ENCODE measurements at places on chromosomes 16 and 17.

DNA sequence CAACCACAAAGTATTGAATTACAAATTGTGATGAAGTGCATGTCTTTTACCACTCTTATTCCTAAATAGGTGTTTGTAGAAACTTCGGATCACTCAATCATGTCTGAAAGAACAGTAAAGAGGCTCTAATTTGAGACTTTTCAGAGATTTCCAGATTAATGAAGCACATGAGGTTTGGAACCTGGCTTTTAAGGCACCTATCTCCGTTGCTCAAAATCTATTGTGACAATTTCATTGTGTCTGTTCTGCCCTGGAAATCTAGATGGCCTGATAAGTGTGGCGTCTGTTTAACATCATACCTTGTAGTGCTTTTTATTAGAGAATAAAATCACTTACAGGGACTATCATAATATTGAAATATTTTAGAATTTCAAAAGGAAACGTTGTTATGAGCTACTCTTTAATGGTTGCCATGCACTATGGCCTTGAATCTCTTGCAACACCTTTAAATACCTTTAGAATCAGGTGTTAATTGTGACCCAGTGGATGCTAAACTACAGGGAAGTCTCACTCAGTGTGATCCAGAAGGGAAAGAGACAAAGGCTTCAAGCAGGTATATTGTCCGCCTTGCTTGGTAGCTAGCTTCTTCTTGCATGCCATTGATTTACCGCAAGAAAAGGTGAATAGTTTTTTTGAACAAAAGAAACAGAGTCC lies 210.3 kb downstream of the CNTNAP4 start:
- DNase-seq = no peak

GRCh38 chr17:72119873-72120641 lies 763 bp upstream of the SOX9 start:
- DNase-seq = no peak

- DNase-seq = no peak
These were observed 17.9 kb downstream of the NSRP1 start for GRCh38 chr17:30134551-30134950.

GRCh38 chr16:7547736-7548135 lies 215.1 kb downstream of the RBFOX1 start:
- no peak for DNase-seq

DNA sequence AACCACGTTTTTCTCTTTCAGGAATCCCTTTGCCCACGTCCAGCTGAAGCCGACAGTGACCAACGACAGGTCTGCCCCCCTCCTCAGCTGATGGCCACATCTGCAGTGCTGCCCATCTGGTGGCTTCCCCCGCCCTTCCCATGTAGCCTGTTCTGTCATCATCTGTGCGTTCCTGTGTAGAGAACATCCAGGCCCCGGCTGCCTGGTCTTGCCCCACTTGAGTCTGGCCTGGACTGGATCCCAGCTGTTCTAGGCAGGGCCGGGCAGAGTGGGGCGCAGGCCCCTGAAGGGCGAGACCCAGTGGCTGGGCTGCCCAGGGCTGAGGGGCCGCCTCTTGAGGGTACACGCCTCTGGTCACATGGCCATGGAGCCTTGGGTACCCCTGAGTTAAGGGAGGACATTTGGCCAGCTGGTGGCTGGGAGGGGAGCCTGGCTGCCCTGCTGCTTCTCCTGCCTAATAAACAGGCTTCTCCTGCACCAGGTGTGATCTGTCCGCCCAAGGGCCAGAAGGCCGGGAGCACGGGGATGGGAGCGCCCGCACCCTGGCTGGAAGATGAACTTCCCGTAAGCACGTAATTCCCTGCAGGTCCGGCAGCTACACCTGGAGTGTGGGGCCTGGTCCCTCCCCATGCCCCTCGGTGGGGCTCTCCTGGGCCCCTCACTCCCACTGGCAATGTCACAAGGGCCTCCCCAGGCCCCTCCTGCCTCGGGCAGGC lies 49.4 kb upstream of the PVALEF start:
- DNase-seq = no peak

GRCh38 chr17:49076573-49077384 lies 55.8 kb upstream of the B4GALNT2 start:
- no peak for DNase-seq

DNA sequence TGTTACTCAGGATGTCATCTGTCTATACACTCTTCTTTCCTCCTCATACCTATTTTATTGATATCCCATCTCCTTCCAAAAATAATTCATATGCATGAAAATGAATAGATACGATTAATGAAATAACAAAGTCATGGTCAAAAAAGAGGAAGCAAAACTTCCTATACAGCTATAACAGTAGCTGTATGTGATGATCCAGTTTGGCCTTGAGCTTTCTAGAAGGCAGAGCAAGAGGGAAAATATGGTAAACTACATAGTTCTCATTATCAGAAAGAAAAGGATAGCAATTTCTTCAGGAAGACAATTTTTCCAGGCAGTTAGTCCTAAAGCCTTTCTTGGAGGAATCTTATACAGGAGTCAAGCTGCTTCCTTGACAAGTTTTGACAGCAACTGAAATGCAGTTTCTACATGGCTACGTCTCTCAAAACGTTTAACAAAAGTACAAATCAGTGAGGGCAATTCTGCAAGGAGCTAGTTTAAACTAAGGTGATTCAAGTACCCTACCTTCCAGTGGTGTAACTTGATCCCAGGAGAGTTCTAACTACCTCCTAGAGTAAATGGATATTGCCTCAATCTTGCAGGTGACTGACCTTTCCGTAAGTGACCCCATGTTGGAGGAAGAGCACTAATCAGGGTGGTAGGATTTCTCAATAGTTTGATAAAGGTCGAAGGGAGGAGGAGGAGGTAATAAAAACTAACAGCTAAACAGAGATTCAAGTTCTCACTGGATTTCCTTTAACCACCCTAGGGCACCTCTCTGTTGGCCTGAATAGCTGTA lies 1.0 kb downstream of the SPAG5 start:
- DNase-seq = no peak

- DNase-seq = no peak
These were observed 233.4 kb downstream of the PHKB start for GRCh38 chr16:47694543-47694942.

- DNase-seq = no peak
These were observed 7.5 kb downstream of the CD7 start for GRCh38 chr17:82309656-82310570.

DNA sequence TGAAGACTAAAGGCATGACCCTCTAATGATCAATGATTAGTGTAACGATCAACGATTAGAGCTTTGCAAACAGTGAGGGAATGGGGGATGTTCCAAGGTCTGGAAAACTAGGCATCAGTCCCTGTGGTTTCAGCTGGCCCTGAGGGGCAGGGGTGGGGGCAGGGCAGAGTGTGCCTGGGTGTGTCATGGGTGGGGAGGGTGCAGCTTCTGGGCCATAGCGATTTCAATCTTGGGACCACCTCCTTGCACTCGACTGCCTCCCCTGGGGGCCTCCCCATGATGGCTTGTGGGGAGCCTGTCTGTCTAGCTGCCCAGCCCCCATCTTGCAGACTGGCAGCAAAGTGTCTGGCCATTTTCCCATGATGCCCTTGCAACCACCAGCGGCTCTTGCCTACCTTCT lies 8.4 kb downstream of the TAC4 start:
- no peak for DNase-seq
